ENCODE measurements at places on chromosomes 11 and 22.

- DNase-seq: no peak
These were observed 686 bp downstream of the USP2 start for GRCh38 chr11:119380827-119381180.

GRCh38 chr11:256952-257737 lies 20.4 kb downstream of the PSMD13 start:
- DNase-seq: no peak

- DNase-seq: peak; percentile 5
These were observed 55.0 kb upstream of the ANO3 start for GRCh38 chr11:26276798-26277424.

GRCh38 chr11:2440646-2441045 lies 3.7 kb downstream of the TRPM5 start:
- no peak for DNase-seq

- DNase-seq: no peak
These were observed 294.5 kb downstream of the BRD1 start for GRCh38 chr22:49532869-49533802.

DNA sequence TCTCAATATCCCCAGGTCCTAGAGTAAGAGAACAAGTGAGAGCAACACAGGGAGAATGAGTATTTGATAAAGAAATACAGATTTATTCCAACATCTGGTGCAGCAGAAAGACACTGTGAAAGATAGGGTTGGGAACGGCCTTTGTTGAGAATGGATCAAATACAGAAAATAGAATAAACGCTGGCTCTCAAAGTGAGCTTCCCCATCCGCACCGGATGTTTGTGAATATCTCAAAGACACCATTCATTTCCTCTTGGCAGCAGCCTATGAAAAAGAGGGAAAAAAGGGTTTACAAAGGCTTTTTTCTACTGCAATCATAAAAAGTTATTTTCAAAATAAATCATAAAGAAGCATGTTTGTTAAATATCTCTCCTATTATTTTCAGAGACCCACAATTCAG lies 279.3 kb downstream of the CASP12 start:
- DNase-seq: no peak

- DNase-seq: no peak
These were observed 56.1 kb downstream of the KIAA1671 start for GRCh38 chr22:25008666-25009065.

DNA sequence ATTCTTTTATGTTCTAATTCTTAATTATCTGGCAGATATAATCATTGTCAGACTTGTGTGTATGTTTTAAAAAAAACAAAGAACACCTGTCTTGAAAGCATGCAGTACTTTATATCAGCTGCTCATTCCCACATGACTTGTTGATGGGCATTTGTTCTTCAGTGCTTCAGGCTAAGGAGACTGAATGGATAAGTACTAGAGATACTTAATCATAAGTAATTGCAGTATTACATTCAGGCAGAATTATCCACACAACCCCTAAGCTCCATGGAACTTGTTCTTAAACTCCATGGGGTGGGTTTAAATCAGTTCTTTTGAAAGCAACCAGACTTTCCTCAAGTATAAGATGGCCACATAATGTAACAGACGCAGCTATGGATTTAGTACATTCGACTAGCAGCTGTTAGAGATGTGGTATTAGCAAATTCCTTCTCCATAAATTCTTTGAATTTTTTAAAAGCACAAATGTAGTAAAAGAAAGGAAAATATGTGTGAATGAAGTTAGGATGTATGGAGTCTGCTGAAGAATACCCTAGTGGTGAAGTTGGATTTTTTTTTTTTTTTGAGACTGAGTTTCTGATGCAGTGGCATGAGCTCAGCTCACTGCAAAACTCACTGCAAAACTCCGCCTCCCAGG lies 3.0 kb downstream of the JAM3 start:
- no peak for DNase-seq

DNA sequence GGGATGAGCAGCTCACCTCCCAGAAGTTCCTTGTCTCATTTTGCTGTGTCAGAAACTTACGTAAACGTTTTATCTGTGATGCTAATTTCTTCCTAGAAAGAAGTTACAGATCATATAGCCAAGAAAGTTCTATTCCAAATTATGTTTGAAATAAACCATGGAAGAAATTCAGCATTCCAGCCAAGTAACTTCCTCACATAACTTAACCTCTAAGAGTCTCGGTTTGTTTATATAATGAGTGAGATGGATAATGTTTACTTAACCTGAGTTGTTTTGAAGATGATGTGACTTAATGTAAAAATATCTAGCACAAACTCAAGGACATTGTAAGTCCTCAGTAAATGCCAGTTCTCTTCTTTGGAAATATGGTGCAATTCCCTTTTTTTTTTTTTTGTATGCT lies 8.9 kb upstream of the MUC15 start:
- DNase-seq: no peak

DNA sequence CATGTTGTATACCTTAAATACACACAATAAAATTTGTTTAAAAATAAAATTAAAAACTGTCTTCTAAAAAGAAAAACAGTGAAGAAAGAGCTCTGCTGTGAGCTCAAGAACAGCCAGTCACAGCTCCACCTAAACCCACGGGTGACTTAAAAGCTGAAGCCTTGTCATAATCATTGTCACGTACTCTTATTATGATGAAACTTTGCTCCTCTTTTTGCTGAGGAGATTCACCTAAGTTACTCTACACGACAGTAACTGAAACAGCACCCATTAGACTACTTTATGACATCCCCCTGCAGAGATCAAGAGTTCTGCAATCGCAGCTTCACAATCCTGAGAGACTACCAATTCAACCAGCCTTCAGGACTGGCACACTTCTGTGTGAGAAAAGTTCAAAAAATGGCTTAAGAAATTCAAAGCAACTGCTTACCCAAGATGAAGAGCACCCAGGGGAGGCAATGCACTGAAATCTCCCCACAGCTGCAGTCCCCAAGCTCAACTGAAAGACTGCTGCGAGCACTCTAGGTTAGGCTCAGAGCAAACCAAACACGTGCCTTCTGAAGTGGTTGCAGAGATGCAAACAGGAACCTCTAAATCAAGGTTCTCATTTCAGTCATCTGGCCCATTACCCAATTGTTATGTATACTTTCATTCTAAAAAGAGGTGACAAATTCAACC lies at the start of gene JAML:
Gene JAML, minus strand, starts transcription at position 501 of the 678 bp plus-strand sequence. CDS start 10,145 bp downstream, outside the sequence.
- DNase-seq: no peak

DNA sequence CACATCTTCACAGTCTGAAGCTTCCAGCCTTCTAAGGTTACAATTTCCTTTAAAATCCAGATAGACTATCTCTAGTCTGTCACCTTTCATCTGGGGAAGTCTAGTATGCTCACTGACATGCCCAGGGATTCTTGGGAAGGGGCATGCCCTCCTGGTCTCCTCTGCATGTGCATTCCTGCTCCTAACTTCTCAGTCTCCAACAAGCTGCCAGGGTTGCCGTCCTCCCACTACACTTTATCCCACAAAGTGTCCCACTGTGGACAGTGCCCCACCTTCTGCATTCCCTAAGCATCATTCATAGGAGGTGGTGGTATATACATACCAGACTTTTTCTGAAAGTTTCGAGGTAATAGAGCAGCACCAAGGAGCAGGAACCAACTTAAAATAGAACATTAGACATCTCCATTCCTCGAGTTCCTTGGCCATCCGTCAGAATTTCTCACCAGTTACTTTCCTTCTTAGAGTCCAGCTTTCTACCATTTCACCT lies 28.7 kb downstream of the EIF3F start:
- no peak for DNase-seq

DNA sequence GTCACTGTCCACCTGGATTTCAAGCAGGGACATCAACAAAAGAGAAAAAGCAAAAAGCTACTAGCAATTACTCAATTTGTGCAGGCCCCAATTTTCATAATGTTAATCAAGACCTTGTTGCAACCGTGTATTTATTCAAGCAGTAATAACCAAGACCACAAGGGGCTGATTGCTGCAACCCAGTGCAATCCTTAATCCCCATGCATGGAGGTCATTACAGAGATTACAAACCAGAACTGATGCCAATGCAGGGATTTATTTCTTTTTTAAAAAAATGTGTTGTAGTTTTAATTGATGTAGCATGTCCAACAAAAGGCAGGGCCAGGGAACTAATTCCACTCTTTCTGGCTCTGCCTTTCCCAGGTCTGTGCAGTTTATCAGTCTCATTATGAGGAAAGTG lies 18.4 kb downstream of the TECTA start:
- no peak for DNase-seq

- DNase-seq: no peak
These were observed 12.3 kb downstream of the MYRF start for GRCh38 chr11:61764606-61765260.

DNA sequence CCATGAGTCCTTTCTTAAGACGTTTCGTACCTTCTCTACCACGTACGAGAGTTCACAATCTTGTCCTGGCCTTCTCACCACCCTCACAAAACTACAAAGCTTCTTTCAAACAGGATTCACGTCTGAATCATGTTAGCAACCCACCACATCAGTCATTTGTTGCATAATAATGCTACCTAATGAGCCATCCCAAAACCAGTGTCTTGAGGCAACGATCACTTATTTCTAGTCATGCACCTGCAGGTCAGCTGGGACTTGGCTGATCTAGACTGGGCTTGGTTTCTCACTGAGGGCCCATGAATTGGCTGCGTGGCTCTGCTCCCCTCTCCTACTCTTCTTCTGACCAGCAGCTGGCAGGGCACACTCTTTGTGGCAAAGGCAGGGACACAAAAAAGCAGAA lies 28.3 kb downstream of the LARGE1 start:
- DNase-seq: no peak

All from occipital lobe (tissue), 3 donors.